ENCODE measurements at places on chromosomes 3 and 15.

DNA sequence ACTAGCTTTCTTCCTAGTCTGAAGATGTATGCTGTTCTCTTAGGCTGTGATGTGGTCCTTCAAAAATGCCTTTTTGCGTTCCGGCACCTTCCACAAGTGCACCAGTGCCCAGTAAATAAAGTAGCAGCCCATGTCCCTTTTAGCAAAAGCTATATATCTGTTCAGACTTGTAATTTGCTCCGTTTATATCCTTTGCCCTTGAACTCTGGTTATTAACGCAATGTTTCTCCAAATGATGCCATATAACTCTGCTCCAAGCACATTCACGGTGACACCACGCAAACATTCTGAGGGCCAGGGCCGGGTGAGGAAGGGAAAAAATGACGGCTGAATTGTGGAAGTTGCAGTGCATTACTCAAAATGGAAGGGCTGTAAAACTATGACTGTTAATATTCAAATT lies 1001.1 kb upstream of the NR2F2 start:
- DNase-seq, result no peak

DNA sequence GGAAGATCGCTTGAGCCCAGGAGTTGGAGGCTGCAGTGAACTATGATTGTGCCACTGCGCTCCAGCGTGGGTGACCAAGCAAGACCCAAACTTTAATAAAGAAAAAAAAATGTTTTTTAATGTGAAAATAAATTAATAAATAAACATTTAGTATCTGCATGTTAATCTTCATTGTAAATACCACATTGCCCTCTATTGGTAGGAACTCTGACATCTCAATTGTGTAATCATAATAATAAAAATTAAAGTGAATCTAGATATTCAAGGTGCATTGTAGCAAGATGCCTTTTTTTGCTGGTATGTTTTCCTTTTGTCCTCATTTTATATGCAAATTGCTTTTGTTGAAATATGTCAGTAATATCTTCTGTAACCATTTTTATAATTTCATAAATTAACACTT lies 95.0 kb upstream of the LIMD1 start:
- no peak for DNase-seq

DNA sequence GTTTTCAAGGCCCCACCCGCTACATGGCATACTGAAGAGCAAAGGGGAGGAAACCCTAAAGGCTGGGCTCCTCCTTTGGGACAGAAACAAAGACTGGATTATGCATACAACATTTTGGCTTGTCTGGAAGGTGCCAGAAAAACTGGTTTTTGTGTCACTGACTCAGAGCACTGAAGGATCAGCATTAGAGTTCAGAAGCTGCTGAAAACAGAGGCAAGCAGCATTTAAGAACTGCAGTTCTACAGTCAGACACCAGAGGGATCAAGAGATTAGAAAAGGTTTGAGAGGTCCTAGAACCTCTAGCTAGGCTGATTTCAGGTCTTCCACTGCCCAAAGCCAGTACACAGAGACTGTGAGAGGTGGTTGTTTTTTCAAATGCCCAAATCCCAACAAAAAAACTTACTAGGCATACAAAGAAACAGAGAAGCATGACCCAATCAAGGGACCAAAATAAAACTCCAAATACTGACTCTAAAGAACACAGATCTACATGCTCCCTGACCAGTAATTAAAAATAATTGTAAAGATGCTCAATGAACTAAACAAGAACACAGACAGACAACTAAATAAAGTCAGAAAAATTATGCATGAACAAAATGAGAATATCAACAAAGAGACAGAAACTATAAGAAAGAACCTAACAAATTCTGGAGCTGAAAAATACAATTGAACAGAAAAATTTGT lies 91.2 kb downstream of the SENP2 start:
- no peak for DNase-seq

- no peak for DNase-seq
These were observed 249.0 kb downstream of the MCTP2 start for GRCh38 chr15:94480289-94480834.

DNA sequence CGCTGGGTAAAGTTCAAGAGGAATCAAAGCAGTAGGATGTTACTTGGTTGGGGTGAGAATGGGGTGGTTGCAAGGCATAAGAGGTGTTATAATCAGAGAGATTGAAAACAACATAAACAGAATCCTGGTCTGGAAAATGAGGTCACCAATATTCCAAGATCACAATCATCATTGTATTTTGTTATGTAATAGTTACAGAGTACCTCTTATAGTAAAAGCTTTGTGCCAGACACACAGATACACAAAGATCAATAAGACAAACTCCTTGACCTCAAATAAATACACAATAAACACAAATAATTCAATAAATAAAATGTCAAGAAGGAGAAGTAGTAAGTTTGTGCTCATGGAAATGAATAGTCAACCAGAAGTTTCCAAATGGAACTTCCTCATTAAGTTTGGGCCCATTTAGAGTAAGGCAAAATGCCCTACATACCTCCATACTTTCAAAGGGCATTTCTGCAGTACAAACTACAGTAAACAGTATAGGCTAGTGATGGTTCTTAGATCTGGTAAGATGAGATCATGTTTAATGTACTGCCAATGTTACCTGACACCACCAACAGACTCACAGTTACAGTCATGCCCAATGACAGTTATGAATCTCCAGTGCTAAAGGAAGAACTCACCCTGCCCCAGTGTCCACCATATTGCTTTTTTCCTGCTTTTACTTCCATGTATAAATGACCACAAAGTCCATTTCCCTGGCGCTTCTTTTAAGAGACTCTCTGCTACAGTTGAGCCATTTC lies 93.4 kb downstream of the KCNMB2 start:
- DNase-seq, result no peak

- no peak for DNase-seq
These were observed 30.1 kb downstream of the PPARG start for GRCh38 chr3:12318758-12319621.

- no peak for DNase-seq
These were observed 94.2 kb upstream of the ALDH1A3 start for GRCh38 chr15:100785181-100786138.

DNA sequence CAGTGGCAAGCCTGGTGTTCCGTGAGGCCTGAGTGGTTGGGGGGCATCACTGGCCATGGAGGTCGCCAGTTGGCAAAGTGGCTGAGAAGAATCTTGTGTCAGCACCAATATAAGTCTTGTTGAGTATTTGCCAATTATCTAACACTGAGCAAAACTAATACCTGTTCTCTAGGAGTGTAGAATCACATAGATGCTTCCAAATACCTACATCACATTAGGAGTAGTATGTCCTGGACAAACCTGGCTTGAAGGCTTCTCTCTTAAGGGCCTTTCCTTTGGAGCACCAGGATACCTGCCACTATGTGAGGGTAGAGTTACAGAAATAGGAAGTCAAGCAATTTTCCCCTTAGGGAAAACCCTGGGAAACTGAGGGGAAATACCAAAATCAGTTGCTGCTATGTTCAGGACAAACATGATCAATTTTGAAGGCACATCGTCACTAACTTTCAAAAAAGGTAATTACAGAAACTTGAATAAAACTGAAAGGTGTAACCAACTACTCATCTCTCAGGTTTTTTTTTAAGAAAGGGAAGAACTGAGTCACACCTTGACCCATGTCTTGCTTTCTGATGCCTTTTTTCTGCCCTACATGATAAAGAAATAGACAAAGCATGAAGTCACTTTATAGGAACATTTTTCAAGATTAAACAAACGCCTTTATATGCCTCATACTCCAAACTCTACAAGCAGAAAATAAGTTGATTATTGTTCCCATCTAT lies 100.4 kb downstream of the IMPG2 start:
- no peak for DNase-seq

DNA sequence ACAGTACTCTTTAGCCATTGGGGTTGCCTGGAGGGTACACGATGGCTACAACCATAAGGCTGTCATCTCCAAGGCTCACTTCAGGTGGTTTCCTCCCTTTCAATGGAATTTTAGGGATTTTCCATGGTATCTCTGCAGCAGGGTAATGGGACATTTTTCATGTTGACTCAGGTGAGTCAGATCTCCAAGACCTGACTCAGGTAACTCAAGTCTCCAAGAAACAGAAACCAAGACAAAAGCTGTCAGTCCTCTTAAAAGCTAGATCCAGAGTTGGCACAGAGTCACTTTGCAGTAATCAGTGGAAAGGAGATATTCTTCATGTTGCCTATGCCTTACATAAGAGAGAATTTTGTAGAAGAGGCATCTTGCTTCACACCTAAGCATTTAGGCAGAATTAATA lies 375.8 kb upstream of the ARPP21 start:
- no peak for DNase-seq

- no peak for DNase-seq
These were observed 72.3 kb downstream of the CHSY1 start for GRCh38 chr15:101179341-101180153.

DNA sequence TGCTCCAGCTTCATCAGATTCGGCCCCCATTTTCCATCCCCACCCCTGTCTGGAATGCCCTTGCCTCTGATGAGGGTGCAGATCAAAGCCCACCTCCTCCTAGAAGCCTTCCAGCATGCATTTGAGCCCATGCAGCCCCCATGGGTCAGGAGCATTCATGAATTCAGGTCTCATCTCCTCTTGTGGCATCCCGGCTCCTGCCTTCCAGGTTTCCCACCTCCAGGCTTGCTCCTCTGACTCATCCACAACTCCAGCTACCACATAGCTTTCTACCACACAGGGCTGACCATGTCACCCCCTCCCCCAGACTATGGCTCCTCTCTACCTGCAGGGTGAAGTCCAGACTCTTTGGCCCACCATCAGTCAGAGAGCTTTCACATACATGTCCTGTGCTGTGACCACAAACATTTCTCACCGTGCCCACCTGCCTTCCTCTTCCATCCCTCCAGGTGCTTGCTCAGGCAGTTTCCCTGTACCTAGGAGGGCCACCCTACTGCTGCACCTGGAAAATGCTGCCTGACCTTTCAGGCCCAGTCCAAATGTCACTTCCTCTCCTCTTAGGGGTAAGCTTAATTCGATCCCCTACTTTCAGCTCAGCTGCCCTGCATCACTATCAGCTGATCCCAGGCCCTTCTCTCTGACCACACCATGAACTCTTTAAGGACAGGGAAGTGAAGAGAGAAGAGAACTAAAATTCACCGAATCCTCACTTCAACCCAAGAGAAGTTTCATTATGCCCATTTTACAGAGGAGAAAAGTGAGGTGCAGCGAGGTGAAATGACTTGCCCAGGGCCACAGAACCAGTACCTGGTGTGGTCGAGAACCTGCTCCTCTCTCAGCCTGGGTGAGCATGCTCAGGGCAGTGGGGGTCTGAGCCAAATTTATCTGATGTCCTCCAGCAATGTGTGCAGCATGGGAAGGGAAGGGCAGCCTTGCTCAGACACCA lies 13.7 kb upstream of the FGD5 start:
- no peak for DNase-seq

DNA sequence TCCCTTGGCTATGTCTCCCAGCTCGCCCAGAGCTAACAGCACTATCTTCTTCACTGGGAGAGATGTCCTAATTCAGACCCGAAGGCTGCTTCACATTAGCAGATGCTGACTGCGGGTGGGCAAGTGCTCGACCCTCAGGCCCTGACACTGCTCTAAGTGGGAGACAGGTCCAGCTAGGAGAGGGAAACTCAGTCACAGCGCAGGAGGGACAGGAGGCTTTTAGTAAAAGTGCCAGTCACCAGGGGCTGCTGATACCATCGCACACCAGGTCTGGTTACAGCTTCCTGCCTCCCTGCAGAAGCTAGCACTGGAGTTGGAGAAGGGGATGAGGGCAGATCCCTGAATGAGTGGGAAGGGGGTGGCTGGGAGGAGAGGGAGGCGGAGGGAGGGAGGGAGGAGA lies 365.8 kb upstream of the RGMA start:
- no peak for DNase-seq

- DNase-seq, result no peak
These were observed 9.3 kb upstream of the GOLGB1 start for GRCh38 chr3:121758727-121759450.

DNA sequence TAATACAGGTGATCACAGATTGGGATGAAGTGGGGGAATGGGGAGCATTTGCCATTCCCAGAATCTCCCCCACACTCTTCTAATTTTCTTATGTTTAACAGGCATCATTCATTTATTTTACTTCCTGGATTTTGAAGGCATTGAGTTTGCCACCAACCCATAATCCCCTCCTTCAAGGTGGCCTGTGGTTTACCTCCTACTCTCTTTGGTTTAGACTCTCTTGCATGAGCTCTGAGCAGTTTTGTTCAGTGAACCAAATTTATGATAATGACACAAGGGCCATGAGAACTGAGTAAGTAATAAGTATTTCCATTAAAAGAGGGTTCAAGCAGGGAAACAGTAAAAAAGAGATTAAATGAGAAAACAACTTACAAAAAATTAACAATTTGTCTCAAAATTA lies 703.1 kb upstream of the CFAP20DC start:
- DNase-seq, result no peak

DNA sequence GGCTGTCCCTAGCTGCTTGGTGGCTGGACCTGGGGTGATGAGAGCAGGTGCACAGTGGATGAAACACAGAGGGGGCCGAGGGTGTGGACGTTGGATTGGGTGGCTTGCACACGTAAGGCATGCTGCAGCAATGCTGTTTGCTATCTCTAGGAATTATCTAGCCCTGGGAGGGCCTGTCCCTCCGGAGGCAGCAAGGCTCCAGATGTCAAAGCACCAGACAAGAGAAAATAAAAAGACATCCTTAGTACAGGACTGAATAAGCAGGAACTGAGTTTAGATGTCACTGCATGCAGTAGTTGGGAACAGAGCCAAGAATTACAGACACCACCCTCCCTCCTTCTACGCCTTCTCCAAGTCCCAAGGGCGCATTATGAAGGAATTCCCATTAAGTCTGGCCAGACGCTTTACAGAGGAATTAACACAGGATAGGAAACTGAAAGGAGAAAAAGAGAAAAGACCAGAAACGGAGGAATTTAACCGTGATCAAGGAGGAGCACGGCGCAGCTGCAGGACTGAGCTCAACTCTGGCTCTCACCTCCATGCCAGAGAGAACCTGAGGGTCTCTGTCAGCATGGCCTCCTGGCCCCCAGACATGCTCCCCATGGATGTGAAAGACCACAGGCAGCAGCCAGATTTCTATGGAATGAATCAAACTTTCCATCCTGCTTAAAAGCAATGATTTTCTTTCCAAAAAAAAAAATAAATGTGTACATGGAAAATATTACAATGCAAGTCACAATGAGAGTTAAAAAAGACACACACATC lies 13.8 kb downstream of the ATP10A start:
- DNase-seq, result no peak

- peak; percentile 38 for DNase-seq
These were observed 136.0 kb upstream of the RAP2B start for GRCh38 chr3:153026026-153026425.

DNA sequence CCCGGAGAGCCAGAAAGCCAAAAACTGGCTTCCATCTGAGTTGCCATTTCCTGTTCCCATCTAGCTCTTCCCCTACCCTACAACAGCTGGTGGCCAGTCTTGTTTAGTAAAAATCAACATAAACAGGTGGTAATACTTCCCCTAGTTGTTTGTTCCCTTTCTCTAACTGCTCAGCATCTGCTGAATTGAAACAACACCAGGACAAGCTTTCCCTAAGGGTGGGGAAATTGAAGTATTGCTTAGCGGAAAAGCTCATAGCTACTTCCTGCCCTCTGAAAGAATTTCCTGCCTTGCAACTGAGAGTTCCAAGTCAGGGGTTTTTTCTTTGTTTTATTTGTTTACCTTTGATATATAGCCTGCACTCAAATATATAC lies 66.8 kb downstream of the HMG20A start:
- no peak for DNase-seq

GRCh38 chr3:56815589-56815988 lies 13.8 kb upstream of the ARHGEF3 start:
- DNase-seq, result no peak
